Brain microvascular endothelial cell (primary cell): ENCODE measurements at places on chromosomes 1 and 21.

- DNase-seq = no peak
Measured at GRCh38 chr1:3105167-3105863, 36.3 kb downstream of the PRDM16 start.

DNA sequence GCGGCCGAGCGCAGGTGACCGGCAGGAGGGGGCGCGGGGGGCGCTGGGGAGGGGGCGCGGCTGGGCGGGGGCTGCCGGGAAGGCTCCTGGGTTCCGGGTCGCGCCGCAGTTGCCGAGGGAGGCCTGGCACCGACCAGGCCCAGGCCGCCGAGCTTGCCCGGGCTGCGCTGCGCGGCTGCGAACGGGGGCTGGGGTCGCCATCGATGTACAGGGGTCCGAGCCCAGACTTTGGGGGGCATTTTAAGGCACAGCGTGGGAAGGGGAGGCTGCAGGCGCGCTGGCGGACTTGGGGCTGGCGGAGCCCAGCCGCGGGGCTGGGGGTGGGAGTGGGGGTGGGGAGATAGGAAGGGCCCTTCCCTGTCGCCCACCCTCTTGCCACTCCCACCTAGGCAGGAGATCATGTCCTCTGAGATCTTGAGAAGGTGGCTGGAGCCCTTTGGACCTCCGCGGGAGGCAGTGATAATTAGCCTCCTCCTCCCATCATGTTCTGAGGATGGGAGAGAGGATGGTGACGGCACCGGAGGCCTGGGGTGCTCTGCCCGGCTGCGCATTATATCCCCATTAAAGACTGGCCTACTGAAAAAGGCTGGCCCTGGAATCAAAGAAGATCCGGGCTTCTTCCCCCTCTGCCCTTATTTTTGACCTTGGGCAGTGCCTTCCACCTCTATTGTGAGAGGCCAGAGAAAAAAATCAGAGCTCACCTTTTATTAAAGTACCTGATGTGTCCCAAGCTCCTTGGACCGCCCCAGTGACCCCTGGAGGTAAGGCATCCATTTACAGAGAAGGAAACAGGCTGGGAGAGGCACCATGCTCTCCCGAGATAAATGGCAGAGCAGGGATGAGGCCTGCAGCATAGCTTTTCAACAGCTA, 497 bp downstream of the FBXO44 start:
- DNase-seq = no peak

DNA sequence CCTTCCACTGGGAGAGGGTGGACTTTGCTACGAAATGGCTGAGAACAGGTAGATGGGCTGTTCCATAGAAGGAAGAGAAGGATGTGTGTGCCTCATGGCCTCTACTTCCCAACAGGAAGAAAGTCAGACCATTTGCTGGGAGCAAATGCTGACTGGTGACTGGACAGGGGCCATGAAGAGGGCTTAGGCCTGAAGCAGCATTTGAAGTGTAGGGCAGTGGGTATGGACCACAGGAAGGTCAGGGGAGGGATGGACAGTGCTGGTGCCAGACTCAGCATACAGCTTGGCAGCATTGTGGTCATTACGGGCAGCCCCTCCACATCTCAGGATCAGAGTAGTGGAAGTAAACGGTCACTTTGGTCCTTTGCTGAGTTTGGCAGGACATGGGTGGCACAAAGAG, 275.7 kb downstream of the MATN1 start:
- no peak for DNase-seq

- DNase-seq = no peak
Measured at GRCh38 chr21:34919406-34919805, 129.7 kb downstream of the RUNX1 start.

- DNase-seq = no peak
Measured at GRCh38 chr1:6683434-6683833, 18.2 kb downstream of the DNAJC11 start.

GRCh38 chr1:8938232-8938999, 7.3 kb upstream of the CA6 start:
- DNase-seq = no peak

DNA sequence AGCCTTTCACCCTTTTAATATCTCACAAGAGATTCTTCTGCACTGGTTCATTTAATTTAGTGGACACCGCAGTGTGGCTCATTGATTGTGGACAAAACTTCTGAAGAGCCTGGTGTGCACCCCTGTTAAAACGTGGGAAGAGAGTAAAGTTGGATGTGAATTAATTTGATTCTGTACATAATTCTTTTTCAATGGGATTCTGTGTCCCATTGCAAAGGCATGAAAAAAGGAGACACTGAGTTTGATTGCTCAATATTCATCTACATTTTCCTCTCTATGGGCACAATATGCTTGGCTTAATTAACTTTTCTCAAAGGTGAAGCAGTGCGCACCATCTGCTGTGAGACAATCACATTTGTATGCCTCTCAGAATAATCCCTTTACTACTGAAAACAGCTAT, 95.1 kb downstream of the BARHL2 start:
- no peak for DNase-seq

DNA sequence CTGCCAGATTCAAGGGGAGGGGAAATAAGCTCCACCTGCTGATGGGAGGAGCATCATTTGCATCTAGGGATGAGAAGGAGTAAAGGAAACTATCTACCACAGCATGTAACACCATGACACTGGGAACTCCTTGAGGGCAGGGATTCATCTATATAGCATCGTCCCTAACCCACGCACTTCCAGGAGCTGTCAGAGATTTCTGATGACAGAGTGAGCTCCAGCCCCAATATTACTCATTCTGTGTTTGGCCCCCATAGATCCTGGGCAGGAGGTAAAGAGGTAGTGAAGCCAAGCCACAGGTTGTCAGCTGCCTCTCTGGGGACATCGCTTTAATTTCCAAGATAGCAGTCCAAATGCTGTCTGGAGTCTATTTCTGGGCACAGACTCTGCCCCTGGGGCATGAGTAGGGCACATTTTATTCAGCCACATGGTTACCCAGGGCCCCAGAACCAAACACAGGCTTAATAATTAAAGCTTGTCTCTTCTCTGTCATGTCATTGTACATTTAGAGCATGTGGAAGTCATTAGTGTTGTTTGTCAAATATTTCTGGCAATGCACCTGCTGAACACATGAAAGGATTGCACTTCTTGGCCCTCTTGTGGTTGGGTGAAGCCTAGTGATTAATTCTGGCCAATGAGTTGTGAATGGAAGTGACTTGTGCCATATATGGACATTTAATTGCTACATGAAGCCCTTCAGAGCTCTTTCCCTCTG, 105.9 kb upstream of the POU3F1 start:
- DNase-seq = no peak

GRCh38 chr1:47699492-47700235, 261.8 kb downstream of the FOXD2 start:
- no peak for DNase-seq

DNA sequence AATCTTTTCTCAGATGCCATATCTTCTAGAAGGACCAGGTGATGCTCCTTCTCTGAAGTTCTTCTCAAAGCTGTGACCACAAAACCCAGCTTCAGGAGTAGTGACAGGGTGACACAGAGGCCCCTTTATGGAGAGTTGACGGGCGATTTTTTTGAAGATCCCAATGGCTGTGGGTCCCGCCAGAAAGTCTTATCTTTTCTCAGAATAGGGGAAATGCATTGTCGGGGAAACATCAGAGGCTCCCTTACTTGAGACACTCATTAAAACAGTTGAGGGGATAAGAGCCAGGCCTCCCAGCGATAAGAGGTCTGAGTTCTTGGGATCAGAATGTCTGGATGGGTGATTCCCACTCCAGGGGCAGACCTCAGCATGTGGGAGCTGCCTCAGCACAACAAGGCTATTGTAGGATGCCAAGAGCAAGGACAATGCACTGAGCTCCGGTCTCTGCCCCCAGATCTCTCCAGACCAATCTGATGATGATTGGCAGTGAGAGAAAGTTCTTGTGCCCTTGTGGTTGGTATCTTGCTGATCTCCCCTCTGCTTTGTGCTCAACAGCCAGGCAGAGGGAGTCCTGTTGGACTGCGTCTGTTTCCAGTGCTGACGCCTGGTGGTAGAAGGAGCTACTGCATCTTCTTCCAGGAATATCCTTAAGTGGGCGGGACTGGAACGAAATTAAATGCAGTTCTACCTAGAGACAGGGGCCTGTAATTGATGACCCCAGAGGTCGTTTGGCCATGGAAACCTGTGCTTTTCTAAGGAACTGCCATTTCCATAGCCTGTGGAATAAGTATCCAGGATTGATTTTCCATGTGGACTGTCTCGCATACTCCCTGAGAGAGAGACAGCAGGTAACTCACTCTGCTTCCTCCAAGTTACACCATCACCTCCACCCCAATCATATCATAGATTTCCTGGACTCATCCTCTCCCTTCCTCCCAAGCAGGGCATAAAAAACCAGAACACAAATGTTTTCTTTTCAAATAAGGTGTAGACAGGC, 6.8 kb upstream of the ACKR1 start:
- DNase-seq = peak; percentile 78

DNA sequence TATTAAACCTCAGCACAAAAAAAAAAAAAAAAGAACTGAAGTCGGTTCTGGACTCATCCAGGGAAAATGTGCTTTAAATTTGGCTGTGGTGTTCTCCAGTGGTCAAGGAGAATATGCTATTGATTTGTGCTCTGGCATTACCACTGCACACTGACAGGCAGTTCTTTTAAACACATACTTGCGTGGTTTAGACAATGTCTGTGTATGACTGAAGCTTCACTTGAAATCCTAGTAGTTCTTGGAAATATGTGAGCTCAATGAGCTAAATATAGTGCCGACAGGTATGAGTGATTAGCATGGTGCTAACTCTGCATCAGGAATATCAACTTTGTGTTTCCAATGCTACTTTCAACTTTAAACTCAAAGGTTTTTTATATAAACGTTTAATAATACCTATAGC, 415.6 kb downstream of the SMYD3 start:
- no peak for DNase-seq

- no peak for DNase-seq
Measured at GRCh38 chr1:165279882-165280281, 76.6 kb downstream of the LMX1A start.

DNA sequence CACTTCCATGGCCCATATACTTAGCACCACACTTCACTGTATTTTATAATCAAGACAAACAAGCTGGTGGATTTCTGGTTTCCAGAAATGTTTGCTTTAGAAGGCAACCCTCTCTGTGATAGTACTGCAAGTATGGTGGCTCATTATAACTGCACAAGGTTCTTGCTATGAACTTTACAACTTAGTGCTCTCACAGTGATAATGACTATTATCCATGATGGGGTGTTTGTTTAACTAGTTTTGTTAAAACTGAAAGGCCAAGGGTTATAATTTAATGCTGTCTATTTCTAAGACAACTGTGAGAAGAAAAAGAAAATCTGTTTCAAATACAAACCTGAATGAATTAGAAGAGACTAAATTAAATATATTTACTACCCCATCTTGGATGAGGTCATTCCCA, 903.2 kb downstream of the ADGRL2 start:
- no peak for DNase-seq

- DNase-seq = no peak
Measured at GRCh38 chr1:193212637-193213036, 26.2 kb upstream of the B3GALT2 start.

GRCh38 chr1:223077247-223077833, 65.7 kb downstream of the TLR5 start:
- no peak for DNase-seq

DNA sequence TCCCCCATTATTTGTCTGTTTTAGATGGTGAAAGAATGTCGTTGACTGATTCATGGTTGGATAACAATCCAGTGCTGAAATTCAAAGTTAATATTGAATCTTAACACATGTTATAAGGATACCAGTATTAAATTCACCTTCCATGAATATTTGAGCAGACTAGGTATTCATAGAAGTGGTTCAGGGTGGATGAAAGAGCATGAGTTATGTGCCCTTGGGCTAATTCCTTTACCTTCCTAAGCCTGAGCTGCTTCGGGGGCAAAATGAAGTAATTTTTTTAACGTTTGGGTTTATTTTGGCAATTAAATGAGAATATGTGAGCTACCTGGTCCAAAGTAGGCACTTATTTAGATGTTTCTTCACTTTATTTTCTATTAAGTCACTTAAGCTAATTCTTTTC, 2.7 kb upstream of the PLPPR5 start:
- DNase-seq = no peak

DNA sequence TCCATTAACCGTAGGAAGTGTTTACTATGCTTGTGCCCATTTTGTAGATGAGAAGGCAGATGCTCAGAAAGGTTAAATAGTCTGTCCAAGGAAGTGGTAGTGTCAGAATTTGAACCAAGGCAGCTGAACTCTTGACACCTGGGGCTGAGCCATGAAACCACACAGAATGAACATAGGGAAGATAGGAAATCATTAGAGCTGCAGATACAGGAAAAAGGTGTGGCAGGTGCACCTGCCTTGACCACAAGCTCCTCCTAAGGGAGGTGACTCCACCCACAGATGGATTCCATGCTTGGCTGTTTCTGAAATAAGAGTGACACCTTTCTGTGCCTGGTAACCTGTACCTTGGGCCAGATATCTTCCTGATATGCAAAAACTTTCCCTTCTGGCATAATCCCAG, 69.9 kb upstream of the IGSF21 start:
- no peak for DNase-seq

DNA sequence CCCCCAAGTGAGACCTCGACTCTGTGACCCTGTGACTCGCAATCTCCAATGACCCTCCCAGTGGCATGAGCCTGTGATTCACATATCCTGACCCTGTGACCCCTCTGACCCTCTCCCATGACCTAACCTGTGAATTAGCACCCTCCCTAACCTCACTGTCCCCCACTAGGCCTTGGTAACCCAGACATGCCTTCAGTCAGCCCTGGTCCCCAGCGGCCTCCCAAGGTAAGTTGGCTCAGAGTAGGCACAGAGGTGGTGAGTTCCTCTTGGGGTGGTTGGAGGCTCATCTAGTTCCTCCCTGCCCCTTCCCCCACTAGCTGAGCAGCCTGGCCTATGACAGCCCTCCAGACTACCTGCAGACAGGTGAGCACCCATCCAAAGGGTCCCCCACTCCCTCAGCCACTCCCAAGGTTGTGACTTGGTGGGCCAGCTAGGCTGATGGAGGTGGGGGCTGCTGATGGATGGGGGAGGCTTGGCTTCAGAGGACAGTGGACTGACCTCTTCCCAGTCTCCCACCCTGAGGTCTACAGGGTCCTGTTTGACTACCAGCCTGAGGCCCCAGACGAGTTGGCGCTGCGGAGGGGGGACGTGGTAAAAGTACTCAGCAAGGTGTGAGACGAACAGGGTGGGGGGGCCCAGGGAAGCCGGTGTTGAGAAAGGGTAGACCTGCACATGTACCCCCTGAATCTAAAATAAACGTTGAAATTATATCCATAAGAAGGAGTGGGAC, 1.6 kb downstream of the SH3D21 start:
- no peak for DNase-seq

DNA sequence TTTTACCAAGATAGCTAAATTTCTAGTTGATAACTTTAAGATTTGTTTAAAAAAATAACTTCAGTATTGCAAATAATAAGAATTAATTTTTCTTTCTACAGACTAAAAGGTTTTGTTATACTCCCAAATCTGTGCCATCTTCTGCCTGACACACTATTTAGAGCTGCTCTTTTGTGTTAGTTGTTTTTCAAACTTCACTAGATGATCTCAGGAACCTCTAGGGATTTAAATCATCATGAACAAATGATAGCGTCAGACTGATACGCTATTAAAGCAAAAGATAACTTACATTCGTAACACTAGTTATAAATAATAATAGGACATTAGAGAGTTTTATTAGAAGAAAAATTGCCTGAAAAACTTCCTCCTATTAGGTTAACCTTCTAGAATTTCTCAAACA, 243.1 kb upstream of the CXADR start:
- no peak for DNase-seq
